ENCODE measurements at places on chromosomes 2 and 18.

- no peak for DNase-seq
These were observed 265.5 kb downstream of the EIPR1 start for GRCh38 chr2:3112131-3112530.

GRCh38 chr2:22110244-22110651 is 986.5 kb downstream of the TDRD15 start:
- no peak for DNase-seq

DNA sequence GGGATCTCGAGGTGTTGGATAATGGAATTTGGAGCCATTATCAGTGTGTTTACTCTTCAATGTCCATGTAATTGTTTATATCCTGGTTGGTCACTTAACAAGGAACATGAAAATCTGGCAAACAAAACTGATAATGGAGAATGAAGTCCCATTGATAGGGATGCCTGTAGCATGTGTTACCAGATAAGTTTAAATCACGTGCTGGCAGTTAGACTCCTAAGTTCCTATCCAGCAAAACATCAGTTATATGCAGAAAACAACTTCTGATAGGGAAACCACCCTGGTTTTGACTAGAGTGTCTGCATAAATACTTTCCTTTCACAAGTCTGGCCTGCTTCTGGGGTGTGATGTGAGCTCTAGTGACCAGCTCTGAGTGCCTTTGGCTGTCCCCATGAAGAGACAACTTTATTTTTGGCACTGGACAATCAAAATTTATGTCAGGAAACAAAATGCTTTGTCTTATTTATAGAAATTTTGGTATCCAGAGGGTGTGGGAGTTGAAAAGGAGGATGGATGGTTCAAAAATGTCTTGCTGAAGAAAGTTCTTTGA is 82.0 kb downstream of the FHOD3 start:
- no peak for DNase-seq

- DNase-seq = no peak
These were observed 41.2 kb upstream of the DAPL1 start for GRCh38 chr2:158753641-158754611.
